ENCODE measurements at places on chromosomes 4 and X.

DNA sequence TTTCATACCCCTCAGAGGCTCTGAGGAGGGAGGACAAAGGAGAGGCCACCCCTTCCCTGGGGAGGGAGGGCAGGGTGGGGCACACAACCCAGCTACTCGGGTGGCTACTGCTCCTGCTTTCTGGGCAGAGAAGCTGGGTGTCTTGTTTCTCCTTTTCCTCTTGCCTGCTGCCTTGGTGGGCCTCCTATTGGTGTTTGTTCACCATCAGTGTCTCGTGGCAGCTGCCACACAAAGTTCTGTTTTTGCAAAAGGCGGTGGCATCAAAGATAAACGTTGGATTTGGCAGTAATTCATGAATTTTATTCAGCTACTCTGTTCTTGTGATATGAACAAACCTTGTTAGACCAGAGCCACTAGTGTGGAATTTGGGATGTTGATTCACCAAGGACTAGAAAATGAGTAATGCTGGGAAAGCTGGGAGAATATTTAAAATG lies 153.0 kb upstream of the SCML1 start:
- DNase-seq = no peak

- DNase-seq = no peak
These were observed 62.8 kb upstream of the EGFL6 start for GRCh38 chrX:13506574-13506973.

GRCh38 chrX:132364313-132364712 lies 124.5 kb downstream of the MBNL3 start:
- DNase-seq = no peak

DNA sequence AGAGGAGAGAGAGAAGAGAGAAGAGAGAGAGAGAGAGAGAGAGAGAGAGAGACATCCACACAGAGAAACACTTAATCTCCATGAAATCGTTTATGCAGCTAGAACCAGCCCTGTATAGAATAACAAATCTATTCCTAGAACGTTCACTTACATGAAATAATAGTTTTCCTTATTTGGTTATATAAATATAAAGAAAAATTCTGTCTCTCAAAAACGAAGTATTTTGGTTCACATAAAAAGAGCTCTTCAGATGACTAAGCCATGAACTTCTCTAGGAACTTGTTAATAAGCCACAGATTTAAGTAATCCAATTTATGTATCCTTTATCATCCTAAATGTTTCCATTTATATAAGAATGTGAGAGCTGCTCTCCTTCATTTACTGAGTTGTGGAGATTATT lies 1315.1 kb upstream of the PCDH7 start:
- no peak for DNase-seq

- no peak for DNase-seq
These were observed 106.6 kb downstream of the NSUN7 start for GRCh38 chr4:40856277-40856839.

DNA sequence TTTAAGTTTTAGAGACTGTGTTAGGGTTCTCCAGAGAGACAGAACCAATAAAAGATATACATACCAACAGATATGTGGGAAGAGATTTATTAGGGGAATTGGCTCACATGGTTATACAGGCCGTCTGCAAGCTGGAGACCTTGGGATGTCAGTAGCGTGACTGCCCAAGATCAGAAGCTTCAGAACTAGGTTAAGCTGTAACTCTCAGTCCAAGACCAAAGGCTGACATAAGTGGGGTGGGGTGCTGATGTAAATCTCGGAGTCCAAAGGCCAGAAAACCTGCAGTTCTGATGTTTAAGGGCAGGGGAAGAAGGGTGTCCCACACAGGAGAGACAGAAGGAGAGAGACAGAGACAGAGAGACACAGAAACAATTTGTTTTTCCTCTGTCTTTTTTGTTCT lies 10.5 kb downstream of the CLDN34 start:
- DNase-seq = no peak

Data from GDM1 (cell line).